ENCODE measurements at places on chromosomes 11 and 22.

DNA sequence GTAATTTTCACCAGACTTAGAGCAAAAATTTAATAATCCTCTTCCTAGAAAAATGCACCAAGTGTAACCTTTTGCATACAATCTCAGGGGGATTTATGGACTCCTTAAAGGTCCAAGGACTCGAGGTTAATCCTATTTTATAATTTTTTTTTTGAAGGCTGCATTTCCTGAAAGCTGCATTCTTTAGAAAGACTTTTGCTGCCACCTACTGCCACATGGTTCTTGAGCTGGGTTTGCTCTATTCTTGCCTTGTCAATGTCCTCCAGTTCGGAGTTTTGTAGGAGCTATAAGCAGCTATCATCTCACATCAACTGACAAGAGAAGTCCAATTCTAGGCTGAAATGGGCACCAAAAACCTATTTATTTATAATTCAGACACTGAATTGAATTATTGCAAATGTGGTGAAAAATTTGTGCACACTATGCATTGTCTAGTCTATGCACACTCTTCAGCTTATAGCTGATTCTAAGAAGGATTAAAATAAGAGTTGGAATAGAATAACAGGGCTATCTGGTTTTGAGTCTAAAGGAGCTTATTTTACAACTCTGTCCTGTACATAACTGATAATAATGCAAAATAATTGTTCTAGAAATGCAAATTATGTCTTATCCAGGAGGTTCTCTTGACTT lies 31.3 kb downstream of the TRAF6 start:
- DNase-seq: peak; percentile 6

GRCh38 chr11:118605116-118605867 lies 2.1 kb upstream of the PHLDB1 start:
- DNase-seq: no peak

DNA sequence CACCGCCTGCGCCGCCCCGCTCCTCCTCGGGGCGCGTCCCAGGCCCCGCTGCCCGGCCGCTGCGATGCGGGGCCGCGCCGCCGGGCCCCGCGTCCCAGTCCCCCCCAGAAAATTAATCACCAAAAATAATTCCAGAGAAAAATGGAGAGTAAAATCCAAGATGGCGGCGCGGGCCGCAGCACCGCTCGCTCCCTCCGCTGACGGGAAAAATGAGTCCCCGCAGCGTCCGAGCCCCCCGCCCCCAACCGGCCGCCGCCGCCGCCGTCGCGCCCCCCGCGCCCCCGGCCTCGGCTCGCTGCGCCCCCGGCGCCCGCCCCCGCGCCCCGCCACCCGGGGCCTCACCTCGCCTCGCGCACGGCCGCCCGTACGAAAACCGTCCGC lies at the start of gene KMT5B:
KMT5B (minus strand) TSS at position 162 of the 381 bp plus-strand sequence. CDS start 23,220 bp downstream, outside the sequence.
- DNase-seq: no peak

DNA sequence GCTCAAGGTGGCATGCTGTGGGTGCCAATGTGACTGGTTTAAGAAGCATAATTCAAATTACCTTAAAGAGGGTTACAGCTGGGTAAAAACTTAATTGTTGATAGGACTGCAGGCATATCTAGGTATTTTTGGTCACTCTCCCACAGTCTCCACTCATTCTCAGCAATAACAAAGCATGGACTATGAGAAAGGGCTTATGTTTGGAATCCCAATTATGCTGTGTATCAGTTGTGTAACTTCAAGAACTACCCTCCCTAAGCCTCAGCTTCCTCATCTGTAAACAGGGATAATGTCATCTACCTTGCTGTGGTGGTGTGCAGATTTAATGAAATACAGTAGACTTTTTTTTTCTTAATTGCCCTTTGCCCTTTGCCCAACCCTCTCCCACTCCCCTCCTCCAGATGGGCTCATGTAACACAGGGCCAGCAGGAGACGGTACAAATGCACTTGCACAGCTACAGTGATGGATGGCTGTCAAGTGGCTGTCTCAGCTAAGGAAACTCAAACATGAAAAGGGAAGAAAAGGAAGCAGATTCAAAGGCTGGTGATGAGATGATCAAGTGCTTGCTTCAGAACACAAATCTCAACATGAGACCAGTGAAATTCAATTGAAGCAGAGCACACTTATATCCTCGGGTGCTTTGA lies 37.6 kb downstream of the MAP6 start:
- DNase-seq: no peak

DNA sequence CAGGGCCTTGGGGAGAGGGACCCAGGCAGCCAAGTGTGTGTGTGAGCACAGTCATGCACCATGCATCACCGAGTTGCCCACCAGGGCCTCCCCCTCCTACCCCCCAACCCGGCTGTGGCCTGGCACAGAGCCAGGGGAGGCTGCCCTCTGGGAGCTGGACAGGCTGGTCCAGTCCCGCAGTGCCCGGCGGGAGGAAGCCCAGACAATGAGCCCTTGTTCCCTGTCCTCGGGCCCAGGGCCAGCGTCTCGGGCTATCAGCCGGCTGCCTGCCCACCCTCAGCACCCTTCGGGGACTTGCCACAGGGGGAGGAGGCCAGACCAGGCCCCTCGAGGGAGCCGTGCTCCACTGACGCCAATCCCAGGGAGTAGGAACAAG lies 4.5 kb downstream of the LRRC75B start:
- no peak for DNase-seq

GRCh38 chr11:77436506-77436905 lies 37.4 kb downstream of the PAK1 start:
- DNase-seq: no peak

GRCh38 chr22:23054531-23055257 lies 15.6 kb upstream of the GNAZ start:
- no peak for DNase-seq

DNA sequence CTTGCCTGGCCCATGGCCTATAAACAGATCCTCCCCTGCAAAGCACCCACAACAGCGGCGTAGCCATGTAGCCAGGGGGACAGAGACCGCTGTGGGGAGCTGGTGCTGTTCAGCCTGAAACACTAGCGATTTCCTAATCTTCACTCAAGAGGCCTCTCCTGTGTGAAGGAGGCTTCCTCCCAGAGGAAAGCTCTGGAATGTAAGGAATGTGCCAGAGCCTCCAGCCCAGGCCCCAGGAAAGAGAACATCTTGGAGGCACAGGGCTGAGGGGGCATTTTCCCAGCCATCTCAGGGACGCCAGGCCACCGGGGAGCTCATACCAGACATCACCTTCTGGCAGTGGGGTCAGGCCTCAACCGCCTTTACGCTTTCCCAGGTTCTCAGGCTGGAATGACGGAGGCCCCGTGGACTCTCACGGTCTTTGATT lies 24.0 kb downstream of the MIAT start:
- DNase-seq: no peak

- no peak for DNase-seq
Measured at GRCh38 chr22:50068096-50068495, 10.0 kb upstream of the TTLL8 start.

DNA sequence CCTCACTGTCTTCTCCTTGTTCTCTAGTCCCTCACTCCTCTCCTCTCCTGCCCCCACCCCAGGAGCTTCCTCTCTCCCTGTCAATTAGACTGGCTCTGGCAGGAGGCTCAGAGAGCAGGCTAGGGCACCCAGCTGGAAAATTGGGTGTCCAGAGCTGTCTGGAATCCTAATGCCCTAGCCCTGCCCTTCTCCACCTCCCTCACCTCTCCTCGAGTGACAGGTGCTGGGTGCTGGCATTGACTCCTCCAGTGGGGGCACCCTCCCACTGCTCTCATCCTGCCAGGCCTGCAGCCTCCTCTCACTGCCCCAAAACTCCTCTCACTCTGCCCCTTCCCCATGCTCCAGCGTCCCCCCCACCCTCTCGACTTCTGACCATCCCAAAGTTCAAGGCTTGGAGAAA lies 68.9 kb downstream of the CYTH4 start:
- DNase-seq: no peak

- no peak for DNase-seq
Measured at GRCh38 chr11:123798513-123799252, 7.5 kb downstream of the OR6M1 start.

GRCh38 chr11:1747753-1748635 lies 2.4 kb downstream of the IFITM10 start:
- no peak for DNase-seq

DNA sequence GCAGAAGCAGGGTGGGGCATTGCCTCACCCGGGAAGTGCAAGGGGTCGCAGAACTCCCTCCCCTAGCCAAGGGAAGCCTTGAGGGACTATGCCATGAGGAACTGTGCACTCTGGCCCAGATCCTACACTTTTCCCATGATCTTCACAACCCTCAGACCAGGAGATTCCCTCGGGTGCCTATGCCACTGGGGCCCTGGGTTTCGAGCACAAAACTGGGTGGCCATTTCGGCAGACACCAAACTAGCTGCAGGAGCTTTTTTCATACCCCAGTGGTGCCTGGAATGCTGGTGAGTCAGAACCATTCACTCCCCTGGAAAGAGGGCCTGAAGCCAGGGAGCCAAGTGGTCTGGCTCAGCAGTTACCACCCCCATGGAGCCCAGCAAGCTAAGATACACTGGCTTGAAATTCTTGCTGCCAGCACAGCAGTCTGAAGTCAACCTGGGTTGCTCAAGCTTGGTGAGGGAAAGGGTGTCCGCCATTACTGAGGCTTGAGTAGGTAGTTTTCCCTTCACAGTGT lies 573.7 kb upstream of the ANO3 start:
- no peak for DNase-seq

- DNase-seq: no peak
Measured at GRCh38 chr22:24512043-24512442, 16.9 kb downstream of the UPB1 start.

Data from naive thymus-derived CD4-positive, alpha-beta T cell (primary cell).